ENCODE measurements at places on chromosomes 4 and X. TPM values are rescaled to one million over a fixed set of nuclear protein-coding genes. Genes with fewer than 3 reads are reported as not detected.

GABRG1 gene
- not detected for total RNA-seq

GRCh38 chrX:18875256-18875878 lies 108.5 kb downstream of the PHKA2 start:
- H3K27ac ChIP-seq: no peak overlapping the region
- no peak overlapping the region for H3K4me3 ChIP-seq
- DNase-seq: no peak
- H3K4me1 ChIP-seq: no peaks in the 10 kb centered on the region
- H3K27me3 ChIP-seq: no peaks in the 10 kb centered on the region
- no peaks in the 10 kb centered on the region for H3K36me3 ChIP-seq

DNA sequence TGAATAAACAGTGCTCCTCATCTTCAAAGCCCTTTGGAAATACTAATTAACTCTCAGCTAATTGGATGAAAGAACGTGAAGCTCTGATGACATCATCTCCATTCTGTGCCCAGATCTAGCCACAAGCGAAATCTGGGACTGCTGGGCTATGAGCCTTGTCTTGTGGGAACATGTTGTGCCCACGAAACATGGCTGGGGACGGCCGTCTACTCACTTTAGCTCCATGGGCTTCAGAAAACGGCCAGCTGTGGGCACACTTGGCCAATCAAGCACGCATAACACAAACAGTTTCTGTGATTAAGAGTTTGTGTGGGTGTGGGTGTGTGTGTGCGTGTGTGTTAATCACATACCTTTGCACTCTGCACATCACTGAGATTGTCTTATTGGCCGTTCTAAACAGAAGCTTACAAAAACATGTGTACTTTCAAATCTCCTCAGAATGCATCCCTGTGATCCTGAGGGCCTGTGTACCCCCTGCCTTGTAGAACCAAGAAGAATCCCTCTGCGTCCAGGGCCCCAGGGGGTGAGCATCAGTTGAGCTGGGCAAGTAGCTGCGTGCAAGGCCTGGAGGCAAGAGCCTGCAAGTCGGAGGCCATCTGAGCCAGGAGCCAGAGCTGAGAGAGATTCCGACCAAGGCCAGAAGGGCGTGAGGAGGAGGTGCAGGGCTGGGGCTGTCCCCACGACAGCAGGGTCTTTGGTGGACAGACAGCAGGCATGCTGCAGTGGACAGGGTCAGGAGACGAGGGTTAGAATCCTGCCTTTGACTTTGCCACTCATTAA lies 18.7 kb upstream of the ZNF185 start:
- H3K27ac ChIP-seq: no peak overlapping the region
- no peaks in the 10 kb centered on the region for H3K27me3 ChIP-seq
- H3K4me3 ChIP-seq: no peak overlapping the region
- no peaks in the 10 kb centered on the region for H3K4me1 ChIP-seq
- no peak for DNase-seq

GUCY1A1 gene
- total RNA-seq: 0.39 TPM

NCAPG gene
- 0.73 TPM for total RNA-seq

DNA sequence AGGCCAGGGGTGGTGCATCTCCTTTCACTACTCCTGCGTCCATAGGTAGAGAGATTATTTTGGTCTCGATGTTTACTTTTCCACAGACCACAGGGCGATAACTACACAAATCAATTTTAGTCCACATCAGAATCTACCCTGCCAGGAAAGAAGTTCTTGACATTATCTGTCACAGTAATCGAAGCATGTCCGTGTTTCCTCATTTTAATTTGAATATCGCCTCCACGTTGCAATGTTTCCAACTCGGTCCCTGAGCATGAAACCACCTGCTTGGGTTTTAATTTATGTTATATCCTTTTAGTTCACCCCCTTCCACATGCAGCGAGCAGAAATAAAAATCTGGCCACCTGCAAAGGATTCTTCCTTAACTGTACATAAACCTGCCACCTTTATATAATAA lies 100.1 kb upstream of the ATXN3L start:
- no peaks in the 10 kb centered on the region for H3K4me1 ChIP-seq
- H3K27ac ChIP-seq: no peak overlapping the region
- no peak for DNase-seq
- no peak overlapping the region for H3K4me3 ChIP-seq
- H3K27me3 ChIP-seq: no peaks in the 10 kb centered on the region
- no peaks in the 10 kb centered on the region for H3K36me3 ChIP-seq

DNA sequence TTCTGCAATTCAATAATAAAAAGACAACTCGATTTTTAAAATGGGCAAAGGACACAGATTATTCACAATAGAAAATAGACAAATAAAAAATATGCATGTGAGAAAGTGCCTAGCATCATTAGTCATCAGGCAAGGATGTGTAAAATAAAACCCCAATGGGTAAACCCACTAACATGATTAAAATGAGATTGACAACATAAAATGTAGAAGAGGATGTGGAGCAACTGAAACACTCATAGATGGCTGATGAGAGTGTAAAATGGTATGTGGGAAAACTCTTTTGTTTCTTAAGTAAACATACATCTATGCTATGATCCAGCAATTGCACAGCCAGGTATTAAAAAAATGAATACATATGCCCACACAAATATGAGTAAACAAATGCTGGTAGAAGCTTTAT lies 177.6 kb downstream of the IQCM start:
- no peaks in the 10 kb centered on the region for H3K36me3 ChIP-seq
- H3K4me1 ChIP-seq: no peaks in the 10 kb centered on the region
- no peak overlapping the region for H3K27ac ChIP-seq
- DNase-seq: no peak
- H3K4me3 ChIP-seq: no peak overlapping the region

DNA sequence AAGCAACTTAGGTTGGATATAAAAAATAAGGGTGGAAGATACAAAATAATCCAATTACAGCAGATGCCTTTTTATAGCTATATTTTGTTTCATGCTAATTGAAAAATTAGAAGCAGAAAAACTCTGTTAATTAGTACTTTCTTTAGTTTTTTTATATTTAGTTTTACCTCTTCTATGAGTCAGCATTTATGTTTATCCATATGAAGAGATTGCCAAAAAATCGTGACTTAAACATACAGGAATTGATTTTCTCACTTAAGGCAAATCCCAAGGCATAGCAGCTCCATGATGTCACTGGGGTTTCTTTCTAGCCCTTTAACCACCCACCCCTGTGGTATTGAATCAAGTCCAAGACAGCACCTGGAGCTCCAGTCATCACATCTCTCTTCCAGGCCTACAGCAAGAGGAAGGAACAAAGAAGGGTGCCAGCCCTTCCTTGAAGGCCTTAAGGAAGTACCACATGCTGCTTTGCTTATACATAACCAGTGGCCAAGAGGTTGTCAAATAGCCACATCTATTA lies 365.8 kb upstream of the TENM3 start:
- H3K27me3 ChIP-seq: no peaks in the 10 kb centered on the region
- H3K4me1 ChIP-seq: no peaks in the 10 kb centered on the region
- no peak overlapping the region for H3K27ac ChIP-seq
- H3K4me3 ChIP-seq: no peak overlapping the region
- H3K36me3 ChIP-seq: no peaks in the 10 kb centered on the region

HSFX3 gene
- total RNA-seq: not detected

DNA sequence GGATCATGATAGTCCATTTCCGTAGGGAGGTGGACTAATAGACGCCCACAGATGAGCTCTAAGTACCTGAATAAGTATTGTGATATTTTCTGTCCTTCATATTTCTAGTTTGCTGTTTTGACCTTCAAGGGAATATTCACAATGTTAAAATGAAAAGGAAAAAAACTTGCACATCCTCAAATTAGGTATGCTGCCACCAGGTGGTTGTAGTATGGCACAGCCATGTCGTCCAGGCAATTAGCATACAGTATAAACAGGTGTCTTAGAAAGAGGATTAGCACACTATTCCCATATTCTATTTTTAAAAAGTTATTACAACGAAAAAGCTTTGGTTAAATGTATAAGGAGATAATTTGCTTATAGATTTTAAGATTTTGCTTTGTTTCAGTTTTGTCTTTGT lies 802.0 kb downstream of the RPA4 start:
- no peak overlapping the region for H3K4me3 ChIP-seq
- H3K27me3 ChIP-seq: no peaks in the 10 kb centered on the region
- DNase-seq: no peak
- H3K36me3 ChIP-seq: no peaks in the 10 kb centered on the region
- no peak overlapping the region for H3K27ac ChIP-seq

DNA sequence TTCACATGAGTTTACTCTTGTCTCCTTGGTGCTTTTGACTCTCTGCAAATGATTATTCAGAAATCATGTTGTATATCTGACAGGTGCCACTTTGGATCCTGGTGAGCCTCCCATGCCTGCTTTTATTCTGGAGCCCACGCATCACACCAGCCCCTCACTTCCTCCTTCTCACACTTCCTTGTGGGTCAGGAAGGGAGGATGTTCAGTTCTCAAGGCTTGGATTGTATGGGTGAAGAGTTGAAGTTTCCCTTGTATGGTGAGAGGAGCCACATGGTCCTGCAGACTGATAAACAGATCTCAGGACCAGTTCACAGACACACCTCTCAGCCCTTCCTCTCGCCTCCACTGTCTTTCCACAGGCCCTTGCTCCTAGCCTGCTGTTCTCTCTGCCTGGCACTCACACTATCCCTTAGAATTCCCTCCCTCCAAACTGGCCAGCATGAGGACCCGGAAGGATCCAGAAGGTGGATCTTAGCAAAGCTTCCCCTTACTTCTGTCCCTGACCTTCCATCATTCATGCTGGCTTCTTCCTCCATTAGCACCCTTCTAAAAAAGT lies 92.1 kb downstream of the STK32B start:
- H3K36me3 ChIP-seq: no peaks in the 10 kb centered on the region
- H3K27me3 ChIP-seq: no peaks in the 10 kb centered on the region
- no peaks in the 10 kb centered on the region for H3K4me1 ChIP-seq
- H3K4me3 ChIP-seq: no peak overlapping the region

LINC00632 gene
- total RNA-seq: 7.3 TPM

DCAF12L1 gene
- not detected for total RNA-seq

- no peak overlapping the region for H3K27ac ChIP-seq
- no peak for DNase-seq
- H3K4me1 ChIP-seq: no peaks in the 10 kb centered on the region
- no peaks in the 10 kb centered on the region for H3K27me3 ChIP-seq
These were observed 19.5 kb downstream of the ZNF275 start for GRCh38 chrX:153353416-153353815.

DMRTC1 gene
- 0.98 TPM for total RNA-seq

IQSEC2 gene
- 1.4 TPM for total RNA-seq

GAGE1 gene
- 0.54 TPM for total RNA-seq

UGT2B7 gene
- 0.23 TPM for total RNA-seq

GRCh38 chr4:6972911-6973310 lies 63.3 kb downstream of the TBC1D14 start:
- no peak overlapping the region for H3K27ac ChIP-seq
- peaks cover 9% of the 10 kb centered on the region for H3K4me1 ChIP-seq
- no peak for DNase-seq
- H3K27me3 ChIP-seq: no peaks in the 10 kb centered on the region
- H3K36me3 ChIP-seq: no peaks in the 10 kb centered on the region

- H3K4me3 ChIP-seq: peak within 1 kb of the TSS; percentile 69
- H3K27ac ChIP-seq: peak within 1 kb of the TSS; percentile 88
- no peaks in the 10 kb centered on the region for H3K27me3 ChIP-seq
- peaks cover 18% of the 10 kb centered on the region for H3K4me1 ChIP-seq
- DNase-seq: peak; percentile 30
- no peaks in the 10 kb centered on the region for H3K36me3 ChIP-seq
These were observed at the start of gene P2RY10 for GRCh38 chrX:78945186-78945912. TSS of gene P2RY10 (plus strand) at chrX:78945391. CDS start at chrX:78960521, 15,130 bp downstream.

DNA sequence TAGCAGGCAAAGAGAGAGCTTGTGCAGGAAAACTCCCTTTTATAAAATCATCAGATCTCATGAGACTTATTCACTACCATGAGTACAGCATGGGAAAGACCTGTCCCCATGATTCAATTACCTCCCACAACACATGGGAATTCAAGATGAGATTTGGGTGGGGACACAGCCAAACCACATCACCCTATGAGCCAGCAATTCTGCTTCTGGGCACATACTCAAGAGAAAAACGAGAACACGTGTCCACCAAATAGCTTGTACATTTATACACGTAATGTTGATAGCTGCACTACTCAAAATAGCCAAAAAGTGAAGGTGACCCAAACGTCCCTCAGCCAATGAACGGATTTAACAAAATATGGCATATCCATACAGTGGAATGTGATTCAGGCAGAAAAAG lies 94.5 kb upstream of the DHRSX start:
- peaks cover 9% of the 10 kb centered on the region for H3K36me3 ChIP-seq
- DNase-seq: no peak
- H3K27me3 ChIP-seq: no peaks in the 10 kb centered on the region
- no peak overlapping the region for H3K27ac ChIP-seq
- no peak overlapping the region for H3K4me3 ChIP-seq

GRCh38 chrX:16416588-16416987 lies 233.4 kb upstream of the S100G start:
- H3K27ac ChIP-seq: no peak overlapping the region
- no peaks in the 10 kb centered on the region for H3K36me3 ChIP-seq
- no peak overlapping the region for H3K4me3 ChIP-seq
- H3K4me1 ChIP-seq: no peaks in the 10 kb centered on the region
- H3K27me3 ChIP-seq: no peaks in the 10 kb centered on the region

IDUA gene
- total RNA-seq: 96.5 TPM

PABPC5 gene
- total RNA-seq: not detected

DNA sequence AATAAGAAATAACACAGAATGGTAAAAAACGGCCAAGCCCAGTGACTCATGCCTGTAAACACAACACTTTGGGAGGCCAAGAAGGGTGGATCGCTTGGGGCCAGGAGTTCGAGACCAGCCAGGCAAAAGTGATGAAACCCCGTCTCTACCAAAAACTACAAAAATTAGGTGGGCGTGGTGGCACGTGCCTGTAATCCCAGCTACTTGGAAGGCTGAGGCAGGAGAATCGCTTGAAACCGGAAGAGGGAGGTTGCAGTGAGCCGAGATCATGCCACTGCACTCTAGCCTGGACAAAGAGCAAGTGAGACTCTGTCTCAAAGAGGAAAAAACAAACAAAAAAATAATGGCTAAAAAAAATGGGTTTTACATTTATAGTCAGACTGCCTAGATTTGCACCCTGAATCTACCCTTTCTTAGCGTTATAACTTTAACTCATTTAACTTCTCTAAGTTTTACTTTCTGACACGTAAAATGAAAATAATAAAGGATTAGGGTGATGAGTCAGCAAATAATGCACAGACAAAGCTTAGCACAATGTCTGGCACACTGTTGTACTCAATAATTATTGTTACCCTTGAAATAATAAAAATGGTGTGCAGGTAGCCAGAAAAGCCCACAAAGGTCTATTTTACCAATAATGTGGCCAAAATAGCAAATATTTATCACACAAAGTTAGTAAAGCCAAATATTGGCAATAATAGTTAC lies 55.0 kb downstream of the ATP11C start:
- no peak for DNase-seq
- no peaks in the 10 kb centered on the region for H3K36me3 ChIP-seq
- H3K4me1 ChIP-seq: no peaks in the 10 kb centered on the region

GRCh38 chr4:16160457-16160856 lies 65.8 kb downstream of the TAPT1 start:
- H3K4me3 ChIP-seq: no peak overlapping the region
- no peak overlapping the region for H3K27ac ChIP-seq
- no peaks in the 10 kb centered on the region for H3K27me3 ChIP-seq
- no peak for DNase-seq

- H3K4me1 ChIP-seq: no peaks in the 10 kb centered on the region
- no peak for DNase-seq
- H3K27ac ChIP-seq: no peak overlapping the region
- no peak overlapping the region for H3K4me3 ChIP-seq
These were observed 84.0 kb downstream of the PABPC4L start for GRCh38 chr4:134117392-134118183.
